DND-41 (cell line): ENCODE measurements at places on chromosomes 16 and 17.

DNA sequence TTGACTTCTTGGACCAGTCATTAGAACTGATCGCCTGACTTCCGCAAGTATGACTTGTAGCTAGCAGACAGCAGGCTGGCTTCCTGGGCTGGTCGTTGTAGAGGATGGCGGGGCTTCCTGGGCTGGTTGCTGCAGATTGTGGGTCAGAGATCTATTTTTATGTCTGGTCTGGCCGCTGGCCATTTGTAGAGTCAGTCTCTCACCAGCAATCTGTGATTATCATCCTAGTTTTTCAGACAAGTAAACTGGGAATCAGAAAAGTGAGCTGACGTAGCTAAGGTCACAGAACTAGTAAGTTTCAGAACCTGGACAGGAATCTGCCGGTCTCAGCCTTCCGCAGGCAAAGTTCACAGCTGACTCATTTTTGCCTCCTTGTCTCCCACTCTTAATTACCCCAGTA, 19.1 kb downstream of the GPR142 start:
- no peak for DNase-seq

DNA sequence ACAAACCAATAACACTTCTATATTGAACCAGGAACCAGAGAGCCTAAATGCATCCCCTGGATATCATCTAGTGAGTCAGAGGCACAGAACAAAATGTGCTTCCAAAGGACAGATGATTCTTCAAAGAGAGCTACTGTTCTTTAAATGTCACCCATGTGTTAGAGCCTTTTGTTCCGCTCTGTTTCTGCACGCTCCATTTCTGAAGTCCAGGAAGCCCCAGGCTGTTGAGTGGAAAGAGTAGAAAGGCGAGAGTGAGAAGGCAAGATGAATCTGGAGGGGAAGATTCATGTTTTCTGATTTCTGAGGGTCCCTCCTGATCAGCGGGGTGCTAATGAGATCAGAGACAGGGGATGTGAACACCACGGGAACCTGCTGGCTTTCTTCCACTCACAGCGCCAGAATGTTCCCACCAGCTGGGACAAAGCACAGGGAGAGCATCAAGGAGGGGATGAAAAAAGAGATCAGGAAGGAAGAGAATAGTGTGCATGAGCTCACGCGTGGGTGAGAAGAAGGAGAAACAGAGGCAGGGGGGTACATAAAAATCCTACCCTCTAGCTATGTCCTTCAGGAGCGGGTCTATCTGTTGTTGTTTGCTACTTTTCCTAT, 559.9 kb upstream of the HSBP1 start:
- no peak for DNase-seq

DNA sequence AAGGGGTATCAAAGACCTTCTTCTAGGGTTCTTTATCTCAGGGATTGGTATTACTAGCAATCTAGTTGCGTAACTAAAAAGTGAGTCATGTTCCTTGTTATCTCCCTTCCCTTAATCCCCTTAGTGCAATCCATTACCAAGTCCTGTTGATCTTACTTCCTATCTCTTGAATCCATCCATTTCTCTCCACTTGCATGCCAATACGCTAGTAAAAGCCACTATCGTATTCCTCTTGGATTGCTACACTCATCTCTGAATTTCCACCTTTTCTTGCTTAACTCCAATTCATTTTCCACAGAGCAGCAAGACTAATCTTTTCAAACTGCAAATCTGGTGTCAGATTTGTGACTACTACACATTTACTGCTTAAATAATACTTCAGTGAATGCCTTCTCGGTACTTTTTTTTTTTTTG, 1.8 kb upstream of the ADAT1 start:
- no peak for DNase-seq

DNA sequence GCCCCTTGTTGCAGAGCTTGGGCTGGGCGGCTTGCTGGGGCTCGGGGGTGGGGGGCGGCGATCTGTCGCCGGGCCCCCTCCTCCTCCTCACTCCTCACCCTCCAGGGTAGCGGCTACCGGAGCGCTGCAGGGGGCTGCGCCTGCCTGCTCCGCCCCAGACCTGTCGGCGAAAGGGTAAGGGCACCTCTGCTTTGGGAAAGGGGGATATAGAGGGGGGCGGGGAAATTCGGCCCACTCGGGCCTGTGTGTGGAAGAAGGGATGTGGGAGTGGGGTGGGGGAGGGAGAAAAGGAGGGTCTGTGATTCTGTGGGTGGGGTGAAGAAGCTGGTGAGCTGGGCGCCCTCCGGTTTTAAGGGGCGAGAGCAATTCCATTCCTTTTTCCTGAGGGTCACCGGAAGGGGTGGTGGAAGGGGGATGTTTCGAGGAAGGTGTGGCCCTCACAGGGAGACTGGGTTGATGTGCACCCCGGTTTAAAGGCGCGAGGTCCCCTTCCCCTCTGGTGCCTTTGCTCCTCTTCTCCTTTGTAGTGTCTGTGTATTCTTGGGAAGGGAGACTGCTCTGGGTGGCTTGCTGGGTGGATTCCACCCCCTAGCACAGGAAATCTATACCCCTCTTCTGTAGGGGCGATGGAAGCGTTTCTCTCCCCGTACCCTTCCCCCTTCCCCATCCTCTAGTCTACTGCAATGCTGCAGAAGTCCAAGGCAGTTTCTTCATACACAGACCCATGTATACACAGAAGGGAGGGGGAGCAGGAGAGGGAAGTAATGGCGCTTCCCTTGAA, 878 bp downstream of the TAOK1 start:
- DNase-seq = peak; percentile 31

DNA sequence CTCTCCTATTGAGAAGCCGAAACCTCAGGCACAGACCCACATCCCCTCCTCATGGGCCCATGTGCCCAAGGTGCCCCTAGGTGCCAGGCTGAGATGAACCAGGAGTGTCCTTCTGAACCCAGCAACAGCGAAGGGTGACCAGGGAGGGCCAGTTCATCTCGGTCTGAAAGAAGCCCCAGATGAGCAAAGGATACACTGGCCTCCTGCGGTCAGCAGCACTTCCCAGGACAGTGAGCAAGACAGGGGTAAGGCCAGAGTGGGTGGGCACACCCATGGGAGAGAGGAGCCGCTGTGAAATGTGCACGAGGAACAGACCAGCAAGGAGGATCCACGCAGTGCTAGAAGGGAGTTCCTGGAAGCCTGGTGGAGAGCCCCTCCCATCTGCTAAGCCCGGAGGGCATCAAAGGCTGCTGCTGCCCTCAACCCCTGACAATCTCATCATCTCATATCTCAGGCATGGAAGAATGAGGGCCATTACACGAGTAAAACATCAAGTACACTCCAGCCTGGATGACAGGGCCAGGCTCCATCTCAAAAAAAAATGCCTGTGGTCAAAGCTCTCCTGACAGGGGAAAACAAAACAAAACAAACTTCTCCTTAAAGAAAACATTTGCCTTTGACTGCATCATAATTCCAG, 3.3 kb upstream of the HBZ start:
- DNase-seq = no peak

DNA sequence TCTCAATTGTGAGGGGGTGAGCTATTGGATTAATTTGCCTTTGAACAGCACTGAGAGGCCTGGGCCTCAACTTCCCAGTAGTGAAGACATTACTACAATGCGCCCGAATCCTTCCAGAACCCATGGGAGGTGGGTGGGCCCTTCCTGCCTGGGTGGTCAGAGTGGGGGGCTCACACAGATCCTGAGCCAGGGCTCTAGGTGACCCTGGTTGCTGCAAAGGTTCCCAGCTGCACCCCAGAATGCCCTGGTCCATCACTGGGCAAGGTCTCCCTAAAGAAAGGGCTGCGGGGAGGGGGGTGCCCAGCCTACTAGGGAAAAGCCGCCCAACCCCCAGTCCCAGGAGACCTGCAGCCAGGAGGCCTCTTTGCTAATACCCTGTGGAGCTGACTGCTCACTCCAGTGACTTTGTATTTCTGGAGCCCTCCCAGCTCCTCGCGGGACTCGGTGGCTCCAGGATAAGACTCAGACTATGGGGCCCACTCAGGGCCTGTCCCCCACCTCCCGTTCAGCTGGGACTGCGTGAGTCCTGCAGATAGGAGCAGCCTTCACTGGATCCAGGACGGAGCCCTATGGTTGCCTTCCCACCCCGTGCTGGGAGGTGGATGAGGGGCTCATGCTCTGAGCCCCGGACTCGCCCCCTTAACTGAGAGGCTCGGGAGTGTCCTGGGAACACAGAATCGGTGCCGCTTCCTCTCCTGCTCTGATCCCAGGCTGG, 40.2 kb downstream of the SLC7A5 start:
- DNase-seq = no peak

DNA sequence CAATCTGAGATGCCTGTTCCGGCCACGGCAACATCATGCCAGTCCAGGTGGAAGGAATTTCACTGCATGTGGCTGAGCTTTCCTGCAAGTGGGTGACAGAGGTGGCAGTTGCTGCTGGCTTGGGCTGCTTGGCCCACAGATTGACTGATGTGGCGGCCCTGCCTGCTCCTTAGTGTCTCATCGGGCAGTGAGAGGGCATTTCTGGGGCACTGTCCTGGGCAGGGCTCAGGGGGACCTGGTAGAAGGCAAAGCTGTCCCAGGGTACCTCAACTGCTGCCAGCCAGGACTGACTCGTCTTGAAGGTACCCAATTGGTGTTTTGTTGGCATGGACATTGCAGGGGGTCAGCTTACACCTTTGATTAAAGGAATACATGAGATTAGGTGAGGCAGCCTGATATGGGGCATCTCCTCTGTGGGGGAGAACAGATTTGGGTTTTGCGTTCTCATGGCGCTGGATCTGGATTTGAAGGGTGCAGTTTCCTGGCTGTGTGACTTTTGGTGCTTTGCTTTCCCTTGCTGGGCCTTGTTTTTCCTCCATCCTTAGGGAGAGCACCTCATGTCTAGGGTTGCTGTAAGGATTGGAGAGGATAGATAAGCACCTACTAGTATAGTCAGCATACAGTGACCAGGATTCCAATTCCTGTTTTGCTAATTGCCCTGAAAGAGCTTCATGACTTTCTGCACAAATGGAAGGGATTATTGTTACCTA, 5.4 kb downstream of the CMIP start:
- no peak for DNase-seq

- no peak for DNase-seq
These were observed 83.8 kb upstream of the HNF1B start for GRCh38 chr17:37828651-37829124.

DNA sequence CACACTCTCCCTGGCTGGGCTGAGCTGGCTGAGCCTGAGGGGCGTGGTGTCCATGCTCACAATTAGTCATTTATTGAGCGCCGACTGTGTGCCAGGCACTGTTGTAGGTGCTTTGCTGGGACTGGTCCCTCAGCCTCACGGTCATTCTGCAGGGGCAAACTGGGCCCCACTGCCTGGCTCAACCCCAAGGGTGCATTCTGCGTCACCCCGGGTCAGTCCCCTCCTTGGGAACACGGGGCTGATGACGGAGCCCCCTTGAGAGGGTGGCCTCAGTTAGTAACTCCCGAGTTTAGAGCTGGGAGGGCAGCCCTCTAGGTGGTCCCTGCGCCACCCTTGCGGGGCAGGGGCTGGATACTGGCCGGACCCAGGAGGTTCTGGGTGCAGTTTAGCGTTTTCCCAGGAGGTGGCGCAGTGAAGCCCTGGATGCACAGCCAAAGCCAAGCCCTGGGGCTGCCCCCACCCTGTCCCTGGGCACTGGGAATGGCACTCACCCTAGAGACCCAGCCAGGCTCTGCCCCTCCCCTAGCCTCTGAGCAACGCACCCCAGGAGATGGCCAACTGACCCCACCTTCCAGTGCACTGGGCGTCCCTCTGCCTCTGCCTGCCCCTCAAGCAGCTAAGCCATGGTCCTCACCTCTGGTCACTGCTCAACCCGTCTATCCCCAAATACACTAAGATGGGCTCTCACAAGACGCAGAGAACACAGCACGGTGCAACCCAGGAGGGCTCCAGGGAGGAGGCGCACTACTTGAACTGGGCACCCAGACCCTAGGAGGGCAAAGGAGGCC, 243.2 kb upstream of the GSE1 start:
- peak; percentile 64 for DNase-seq

DNA sequence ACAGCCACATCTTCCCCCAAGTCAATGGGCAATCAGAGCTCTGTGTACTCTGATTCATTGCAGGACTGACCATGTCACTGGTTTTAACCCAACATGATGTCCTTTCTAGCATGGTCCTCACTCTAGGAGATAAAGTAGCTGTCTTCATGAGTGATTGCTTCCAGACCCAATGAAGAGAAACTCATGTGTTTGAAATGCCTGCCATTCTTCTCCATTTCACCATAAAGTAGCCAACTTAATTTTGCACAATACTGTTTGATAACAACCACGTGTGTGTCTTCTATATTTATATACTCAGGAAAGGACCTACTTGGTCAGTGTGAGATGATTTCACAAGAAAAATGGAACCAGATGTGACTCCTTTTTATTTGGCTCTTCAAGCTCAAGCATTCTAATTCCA, 172.5 kb downstream of the AXIN2 start:
- DNase-seq = no peak

GRCh38 chr17:50523208-50523607, 9.3 kb upstream of the EPN3 start:
- DNase-seq = no peak

DNA sequence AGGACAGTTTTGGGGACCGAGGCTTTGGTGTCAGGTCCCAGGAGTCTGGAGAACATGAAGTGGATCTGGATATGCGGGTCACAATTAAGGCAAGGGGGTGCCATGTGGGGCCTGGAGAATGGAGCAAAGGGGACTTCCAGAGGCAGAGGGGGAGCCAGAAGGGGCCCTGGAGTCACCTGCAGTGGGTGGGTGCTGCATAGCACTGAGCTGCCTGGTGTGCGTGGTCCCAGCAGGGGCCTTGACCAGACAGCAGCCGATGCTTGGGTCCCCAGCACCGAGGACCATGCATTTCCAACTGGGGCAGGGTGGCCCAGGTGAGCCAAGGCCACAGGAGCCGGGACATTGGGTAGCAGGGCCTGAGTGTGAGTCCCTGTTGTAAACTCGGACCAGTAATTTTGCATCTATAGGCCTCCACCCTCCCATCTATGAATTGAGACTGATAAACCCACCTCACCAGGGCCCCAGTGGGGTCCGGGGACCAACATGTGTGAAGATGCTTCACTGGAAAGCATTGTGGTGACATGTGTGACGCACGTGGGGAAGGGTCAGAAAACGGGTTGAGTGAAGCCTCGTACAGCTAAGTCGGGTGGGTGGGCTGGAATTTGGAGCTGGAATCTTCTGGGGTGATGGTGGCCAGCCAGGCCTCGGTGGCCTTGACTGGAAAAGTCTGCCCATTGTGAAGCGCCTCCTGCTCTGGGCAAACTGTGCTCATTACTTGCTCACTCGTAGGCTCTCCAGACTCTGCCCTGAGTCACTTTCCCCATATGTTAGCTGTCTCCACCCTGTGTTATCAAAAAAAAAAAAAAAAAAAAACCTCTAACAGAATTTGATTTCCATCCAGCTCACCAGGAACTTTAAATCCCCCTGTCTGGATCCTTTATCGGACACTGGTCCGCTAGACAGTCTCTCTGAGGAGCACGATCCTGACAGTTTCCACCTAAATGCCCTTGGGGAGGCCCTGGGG, 90.5 kb upstream of the ZNF469 start:
- no peak for DNase-seq

DNA sequence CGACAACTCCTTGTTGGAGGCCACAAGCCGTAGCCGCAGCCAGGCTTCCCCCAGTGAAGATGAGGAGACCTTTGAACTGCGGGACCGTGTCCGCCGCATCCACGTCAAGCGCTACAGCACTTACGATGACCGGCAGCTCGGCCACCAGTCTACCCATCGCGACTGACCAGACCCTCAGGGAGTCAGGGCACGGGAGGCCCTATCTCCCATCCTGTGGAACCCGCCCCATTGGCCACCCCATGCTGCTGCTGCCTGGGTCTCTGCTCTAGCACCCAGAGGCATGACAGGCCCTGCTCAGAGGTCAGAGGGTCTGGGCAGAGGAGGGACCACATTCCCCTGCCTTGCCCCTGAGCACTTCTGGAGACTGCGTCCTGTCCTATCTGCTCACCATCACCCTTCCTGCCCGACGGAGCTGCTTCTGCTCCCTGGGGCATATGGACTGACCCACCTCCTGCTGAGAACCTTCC, 8.9 kb downstream of the TNFAIP1 start:
- no peak for DNase-seq
